ENCODE measurements at places on chromosomes 4 and X.

DNA sequence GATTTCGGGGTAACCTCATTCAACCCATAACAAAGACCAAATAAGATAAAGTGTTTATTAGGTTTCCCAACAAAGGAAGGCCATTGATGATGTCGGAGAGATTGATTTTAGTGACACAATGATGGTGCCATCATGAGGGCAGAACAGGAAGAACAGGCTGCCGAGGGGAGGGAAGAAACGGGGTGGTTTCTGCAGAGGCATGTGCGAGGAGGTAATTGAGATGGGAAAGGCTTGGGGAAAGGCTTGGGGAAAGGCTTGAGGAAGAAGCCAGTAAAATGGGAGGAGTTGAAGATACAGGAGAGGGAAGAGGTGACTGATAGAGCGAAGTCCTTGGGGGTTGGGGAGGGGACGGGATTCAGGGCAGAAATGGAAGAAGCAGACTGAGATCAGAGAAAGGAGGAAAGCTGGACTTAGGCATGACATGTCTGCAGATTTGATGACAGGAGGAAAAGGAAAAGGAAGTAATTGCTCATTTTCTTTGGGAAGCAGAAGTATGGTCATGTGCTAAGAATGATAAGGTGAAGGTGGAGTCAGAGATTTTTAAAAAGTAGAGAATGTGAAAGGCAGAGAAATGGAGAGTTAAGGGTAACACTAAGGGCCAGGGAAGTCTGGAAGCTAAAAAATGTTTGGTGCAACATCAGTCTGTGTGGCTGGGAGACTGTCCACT, 6.0 kb downstream of the HPSE start:
- DNase-seq, result no peak

GRCh38 chr4:14151101-14151500, 523.6 kb upstream of the BOD1L1 start:
- DNase-seq, result no peak

DNA sequence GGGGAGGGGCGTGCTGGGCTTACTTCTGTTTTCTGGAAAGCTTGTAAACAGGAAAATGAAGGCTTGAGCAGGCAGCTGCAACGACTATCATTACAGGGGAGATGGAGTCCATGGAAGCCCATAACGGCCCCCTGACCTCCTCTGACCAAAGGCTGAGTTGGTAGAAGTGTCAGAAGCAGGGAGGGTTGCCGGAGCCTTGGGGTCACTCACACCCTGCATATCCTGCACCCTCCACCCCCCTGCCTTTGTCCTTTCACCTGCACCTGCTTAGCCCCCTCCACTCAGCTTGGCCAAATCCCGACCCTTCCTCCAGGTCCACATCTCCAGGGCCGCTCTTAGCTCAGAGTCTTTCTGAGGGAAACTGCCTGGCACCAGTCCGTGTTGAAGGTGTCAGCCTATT, 12.5 kb upstream of the MSX1 start:
- DNase-seq, result no peak

GRCh38 chr4:180538384-180539057, 1704.7 kb upstream of the TENM3 start:
- DNase-seq, result no peak

GRCh38 chr4:73197220-73197619, 61.4 kb downstream of the ANKRD17 start:
- no peak for DNase-seq

GRCh38 chr4:2994917-2995316, 31.5 kb downstream of the GRK4 start:
- no peak for DNase-seq

DNA sequence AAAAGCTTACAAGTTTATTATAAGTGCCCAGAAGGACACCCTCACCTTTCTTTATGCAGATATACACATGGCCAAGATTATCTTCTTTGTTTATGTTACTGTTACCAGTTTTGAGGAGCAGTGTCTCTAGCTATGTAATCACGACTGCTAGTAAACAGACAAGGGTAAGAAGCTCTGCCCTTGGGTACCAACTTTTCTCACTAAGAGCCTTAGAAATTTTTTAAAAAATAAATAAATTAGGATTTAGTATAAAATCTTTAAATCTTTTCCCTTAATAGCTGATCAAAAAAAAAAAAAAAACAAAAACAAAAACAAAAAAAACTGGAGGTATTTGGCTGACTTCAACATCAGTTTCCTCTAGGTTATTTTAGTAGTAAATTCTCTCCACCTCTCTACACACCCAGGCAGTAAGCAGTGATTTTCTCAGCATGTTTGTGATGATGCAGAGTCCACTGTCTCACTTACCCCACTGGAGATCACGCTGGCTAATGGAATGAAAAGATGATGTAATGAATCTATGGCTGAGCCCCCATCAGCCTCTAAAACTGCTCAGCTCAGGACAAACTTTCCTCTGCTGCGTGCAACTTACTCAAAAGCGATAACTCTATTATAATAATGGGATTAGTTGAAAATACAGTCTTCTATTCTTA, 125.9 kb downstream of the FRYL start:
- DNase-seq, result no peak

DNA sequence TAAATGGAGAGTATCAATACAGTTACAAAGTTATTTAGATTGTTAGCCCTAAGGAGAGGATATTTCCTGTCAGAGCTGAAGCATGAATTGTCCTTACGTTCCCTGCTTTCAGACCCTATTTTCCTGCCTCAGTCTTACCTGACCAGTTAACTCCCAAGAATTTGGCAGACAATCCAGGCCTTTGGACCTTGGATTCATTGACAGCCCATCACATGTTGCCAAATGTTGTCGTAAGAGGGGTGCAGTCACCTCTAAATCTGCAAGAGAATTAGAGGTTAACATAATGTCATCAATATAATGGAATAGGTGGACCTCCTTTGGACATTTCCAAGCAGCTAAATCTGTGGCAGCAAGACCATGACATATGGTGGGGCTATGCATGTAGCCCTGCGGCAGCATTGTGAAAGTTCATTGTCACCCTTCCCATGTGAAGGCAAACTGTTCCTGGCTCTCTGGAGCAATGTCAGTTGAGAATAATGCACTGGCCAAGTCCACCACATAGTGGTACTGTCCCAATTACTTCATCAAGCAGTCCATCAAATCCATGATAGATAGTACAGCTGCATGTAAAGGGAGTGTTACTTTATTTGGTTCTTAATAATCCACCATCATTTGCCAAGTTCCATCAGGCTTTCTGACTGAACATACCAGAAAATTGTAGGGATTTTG, 1137.0 kb upstream of the POU3F4 start:
- DNase-seq, result no peak

GRCh38 chr4:108730579-108730978, 32.3 kb downstream of the ETNPPL start:
- DNase-seq, result no peak

DNA sequence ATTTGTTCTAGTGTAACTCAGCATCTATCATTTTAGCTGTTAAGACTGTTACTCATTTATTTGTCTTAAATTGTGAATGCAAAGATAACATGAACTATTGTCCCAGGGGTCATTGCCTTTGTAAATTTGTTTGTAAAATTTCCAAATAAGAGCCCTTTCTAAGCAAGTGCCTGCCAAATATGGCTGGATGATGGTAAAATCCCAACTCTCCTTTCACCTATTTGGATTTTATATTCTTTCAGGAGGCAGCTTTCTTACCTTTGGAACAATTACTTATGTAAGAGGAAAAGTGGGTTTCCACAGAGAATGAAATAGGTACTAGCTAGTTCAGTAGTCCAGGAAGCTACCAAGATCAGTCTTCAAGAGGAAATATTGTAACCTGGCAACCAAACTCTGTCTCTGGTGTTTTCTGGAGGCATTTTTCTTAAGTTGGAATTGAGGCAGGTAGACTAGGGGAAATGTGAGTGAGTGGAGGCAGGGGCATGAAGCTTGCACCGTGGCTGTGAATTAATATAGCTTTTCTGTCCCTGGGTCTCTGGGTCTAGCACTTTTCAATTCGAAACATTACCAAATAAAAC, 363.0 kb upstream of the ZCCHC13 start:
- DNase-seq, result no peak

GRCh38 chrX:73127700-73128241, 48.5 kb upstream of the PABPC1L2A start:
- no peak for DNase-seq

- DNase-seq, result no peak
These were observed 27.2 kb upstream of the JAKMIP1 start for GRCh38 chr4:6227412-6228157.

DNA sequence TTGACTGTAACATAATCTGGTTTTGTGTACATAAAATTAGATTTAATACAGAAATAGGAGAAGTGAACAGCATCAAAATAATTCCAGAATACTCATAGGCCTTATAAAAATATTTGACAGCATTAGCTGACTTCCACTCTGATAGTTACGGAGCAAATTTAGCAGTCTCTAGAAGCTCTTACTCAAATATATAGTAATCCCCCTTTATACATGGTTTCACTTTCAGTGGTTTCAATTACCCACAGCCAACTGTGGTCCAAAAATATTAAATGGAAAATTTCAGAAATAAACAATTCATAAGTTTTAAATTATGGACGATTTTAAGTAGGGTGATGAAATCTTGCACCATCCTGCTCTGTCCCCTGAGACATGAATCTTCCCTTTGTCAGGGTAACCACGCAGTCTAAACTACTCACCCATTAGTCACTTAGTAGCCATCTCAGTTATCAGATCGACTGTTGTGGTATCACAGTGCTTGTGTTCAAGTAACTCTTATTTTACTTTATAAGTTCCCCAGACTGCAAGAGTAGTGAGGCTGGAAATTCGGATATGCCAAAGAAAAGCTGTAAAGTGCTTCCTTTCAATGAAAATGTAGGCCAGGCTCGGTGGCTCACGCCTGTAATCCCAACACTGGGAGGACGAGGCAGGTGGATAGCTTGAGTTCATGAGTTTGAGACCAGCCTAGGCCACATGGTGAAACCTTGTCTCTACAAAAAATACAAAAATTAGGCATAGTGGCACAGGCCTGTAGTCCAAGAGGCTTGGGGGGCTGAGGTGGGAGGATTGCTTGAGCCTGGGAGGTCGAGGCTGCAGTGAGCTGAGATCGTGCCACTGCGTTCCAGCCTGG, 17.2 kb upstream of the RTL9 start:
- DNase-seq, result no peak

DNA sequence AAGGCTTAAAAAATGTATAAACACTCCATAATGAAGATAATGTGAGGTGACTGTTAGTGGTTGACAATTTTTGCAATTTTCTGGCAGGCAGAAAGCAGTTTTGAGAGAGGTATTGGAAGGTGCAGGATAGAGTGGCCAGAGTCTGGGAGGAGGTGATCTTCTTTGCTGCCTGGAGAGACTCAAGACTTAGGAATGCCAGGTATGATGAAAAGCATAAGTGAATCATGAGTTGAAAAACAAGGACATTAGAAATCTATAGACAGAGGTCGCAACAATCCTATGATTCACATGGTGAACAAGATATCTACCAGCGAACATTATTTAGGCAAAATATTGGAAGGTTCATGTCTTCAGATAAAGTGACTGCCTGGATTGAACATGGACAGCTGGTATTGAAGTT, 118.5 kb downstream of the CFAP299 start:
- no peak for DNase-seq

DNA sequence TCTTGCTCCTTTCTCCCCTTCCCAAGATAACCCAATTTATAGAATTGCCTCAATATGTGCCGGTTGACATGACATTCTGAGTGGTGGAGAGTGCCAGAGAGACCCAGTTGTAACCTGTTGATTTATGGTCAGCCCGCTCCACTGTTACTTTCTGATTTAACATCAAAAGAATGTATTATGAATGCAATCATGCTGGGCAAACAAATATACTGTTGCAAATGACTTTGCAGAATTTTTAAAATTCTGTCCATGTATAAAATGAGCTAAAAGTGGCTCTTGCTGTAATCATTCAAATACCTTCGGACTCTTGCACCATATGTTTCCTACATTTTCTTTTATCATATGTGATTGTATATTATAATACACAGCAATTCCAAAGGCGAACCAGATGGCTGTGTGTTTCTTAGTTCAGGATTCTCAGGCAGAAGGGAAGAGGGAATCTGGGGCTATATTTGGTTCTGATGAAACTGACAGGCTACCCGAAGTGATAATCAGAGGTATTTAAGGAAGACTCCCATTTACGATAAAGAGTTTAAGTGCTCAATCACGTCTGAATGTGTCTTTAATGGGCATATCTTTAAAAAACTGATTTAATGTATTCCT, 131.7 kb downstream of the CLCN4 start:
- no peak for DNase-seq

DNA sequence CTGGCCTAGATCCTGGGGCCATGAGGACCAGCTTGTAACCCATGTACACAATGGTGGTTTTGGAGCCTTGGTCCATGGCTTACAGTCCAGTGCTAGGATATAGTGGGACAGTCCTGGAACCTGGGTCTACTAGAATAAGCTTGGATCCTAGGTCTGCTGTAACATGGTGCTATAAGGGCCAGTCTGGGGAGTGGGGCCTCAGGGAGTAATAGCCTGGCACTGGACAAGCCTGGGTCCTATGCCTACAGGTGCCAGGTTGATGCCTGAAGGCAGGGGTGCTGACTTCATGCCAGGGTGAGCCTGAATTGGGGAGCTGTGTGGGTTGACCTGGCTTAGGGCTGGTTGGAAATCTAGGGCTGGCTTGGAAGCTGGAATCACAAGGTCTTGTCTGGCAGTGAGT, 756.3 kb upstream of the ADGRL3 start:
- no peak for DNase-seq

GRCh38 chrX:15233416-15234015, 36.4 kb downstream of the ASB9 start:
- no peak for DNase-seq

- DNase-seq, result peak; percentile 78
These were observed 21.6 kb downstream of the FABP2 start for GRCh38 chr4:119300101-119300978.

GRCh38 chr4:108834166-108834834, 71.4 kb upstream of the ETNPPL start:
- DNase-seq, result no peak

- no peak for DNase-seq
These were observed 40.0 kb upstream of the SMARCA5 start for GRCh38 chr4:143473334-143474126.

- DNase-seq, result no peak
These were observed 210.8 kb downstream of the SLC4A4 start for GRCh38 chr4:71549516-71550160.

- no peak for DNase-seq
These were observed 40.4 kb downstream of the FOXR2 start for GRCh38 chrX:55663584-55663983.

- no peak for DNase-seq
These were observed 346.2 kb downstream of the ARHGAP10 start for GRCh38 chr4:148078061-148078460.

DNA sequence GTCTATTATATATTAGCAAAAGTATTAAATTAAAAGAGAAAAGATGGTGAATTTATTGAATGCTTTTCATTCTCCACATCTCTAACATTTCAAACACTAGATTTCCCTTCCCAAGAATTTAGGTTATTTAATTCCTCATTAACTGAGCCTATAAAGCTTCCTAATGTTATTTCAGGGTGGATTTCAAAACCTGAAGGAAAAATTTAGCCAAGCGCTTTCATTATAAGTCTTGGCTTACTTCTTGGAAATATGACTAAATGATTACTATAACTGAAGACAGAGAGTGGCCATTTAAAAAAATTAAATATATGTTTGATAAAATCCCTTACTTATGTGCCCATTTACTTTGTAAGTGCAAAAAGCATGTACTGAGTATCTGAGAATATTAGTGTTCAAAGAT, 141.8 kb upstream of the ARSJ start:
- no peak for DNase-seq

- DNase-seq, result no peak
These were observed 46.0 kb downstream of the GEMIN8 start for GRCh38 chrX:13983734-13984133.
